ENCODE measurements at places on chromosomes 5 and 9. TPM values are rescaled to one million over a fixed set of nuclear protein-coding genes. Genes with fewer than 3 reads are reported as not detected.

TAF11L5 gene
- total RNA-seq, result not detected

RPL7A gene
- total RNA-seq, result 2,813 TPM

GRCh38 chr5:14749579-14750101 is 85.1 kb downstream of the OTULIN start:
- DNase-seq, result no peak

DNA sequence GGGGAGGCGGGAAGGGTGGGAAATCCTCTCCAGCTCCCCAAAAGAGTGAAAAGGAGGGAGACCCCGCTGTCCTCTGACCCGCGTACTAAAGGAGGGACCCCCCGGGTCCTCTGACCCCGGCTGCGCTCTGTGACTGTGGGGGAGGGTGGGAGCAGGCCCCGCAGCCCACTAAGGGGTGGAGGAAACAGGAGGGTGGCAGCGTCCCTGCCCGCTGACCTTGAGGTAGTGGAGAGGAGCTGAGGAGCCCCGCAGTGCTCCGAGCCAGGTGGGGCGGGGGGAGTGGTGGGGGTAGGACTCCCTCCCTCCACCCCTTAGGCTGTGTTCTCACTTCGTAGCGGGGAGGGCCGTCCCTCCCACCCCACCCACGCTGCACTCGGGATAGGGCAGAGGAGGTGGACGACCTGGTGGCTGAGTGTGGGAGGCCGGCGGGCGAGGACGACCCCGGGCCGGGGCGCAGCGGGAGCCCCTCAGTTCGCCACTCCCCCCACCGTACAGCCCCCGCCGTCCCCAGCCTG is 449 bp upstream of the ADCY2 start:
- DNase-seq, result no peak

GRCh38 chr9:93460689-93461413 is 7.5 kb upstream of the FAM120AOS start:
- no peak for DNase-seq

- DNase-seq, result no peak
These were observed 8.7 kb downstream of the SNCB start for GRCh38 chr5:176621661-176622079.

GRCh38 chr9:117325831-117326230 is 89.0 kb downstream of the ASTN2 start:
- DNase-seq, result no peak

- no peak for DNase-seq
These were observed 188.3 kb downstream of the CNTLN start for GRCh38 chr9:17322882-17323864.

- no peak for DNase-seq
These were observed 11.3 kb downstream of the FOXD1 start for GRCh38 chr5:73437101-73437776.

GRCh38 chr9:134318481-134318891 is 7.8 kb upstream of the RXRA start:
- no peak for DNase-seq

- no peak for DNase-seq
These were observed 297.9 kb downstream of the KCTD16 start for GRCh38 chr5:144468571-144468970.

DNA sequence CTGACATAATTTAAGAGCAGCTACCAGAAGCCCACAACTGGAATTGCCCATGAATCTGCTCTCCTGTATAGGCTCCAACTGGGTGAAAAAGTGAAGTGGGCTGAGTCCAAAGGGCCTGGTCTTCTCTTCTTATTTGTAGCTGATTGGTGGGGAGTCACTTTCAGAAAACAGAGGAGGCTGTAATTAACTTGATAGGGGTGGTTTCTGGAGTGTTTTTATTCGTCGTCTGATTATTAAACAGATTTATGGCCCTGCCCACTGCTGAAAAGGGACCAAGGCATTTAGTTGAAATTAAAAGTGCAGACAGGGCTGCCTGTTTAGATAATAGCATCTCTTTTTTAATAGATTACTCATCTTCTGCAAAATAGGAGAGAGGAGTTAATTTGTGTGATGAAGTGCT is 81.0 kb upstream of the SAP30L start:
- no peak for DNase-seq

- DNase-seq, result no peak
These were observed 7.4 kb downstream of the KLF9 start for GRCh38 chr9:70407081-70407503.

Data from breast epithelium (tissue), 4 donors.